ENCODE measurements at places on chromosomes 7 and 10.
A peak's percentile ranks its signal among the peaks of the same experiment; 100 is the strongest.

- peak; percentile 30 for DNase-seq
Measured at GRCh38 chr10:110007161-110007700, 553 bp upstream of the ADD3 start.

GRCh38 chr10:129771991-129772431, 192.1 kb downstream of the EBF3 start:
- DNase-seq = no peak

DNA sequence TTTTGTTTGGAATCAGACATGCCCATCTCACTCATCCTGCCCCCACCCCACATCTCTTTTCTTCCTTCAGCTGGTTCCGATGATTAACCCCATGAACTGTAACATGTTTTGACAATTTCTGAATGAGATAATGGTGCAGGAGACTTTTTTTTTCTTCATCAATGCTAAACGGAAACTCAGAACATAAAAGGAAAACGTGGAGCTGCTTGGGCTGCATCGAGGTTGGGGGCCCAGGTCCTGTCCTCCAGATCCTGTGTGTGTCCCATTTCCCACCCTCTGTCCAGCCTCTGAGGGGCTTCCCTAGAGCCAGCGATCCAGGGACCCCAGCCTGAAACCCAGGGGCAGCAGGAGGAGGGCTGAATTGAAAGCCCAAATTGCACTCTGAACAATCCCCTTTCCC, 263.8 kb upstream of the GRB10 start:
- DNase-seq = no peak

DNA sequence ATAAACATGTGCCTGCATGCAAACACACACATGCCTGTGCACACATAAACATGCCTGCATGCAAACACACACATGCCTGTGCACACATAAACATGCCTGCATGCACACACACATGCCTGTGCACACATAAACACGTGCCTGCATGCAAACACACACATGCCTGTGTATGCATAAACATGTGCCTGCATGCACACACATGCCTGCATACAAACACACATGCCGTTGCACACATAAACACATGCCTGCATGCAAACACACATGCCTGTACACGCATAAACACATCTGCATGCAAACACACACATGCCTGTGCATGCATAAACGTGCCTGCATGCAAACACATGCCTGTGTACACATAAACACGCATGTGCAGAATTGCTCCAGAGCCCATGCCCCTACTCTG, 22.4 kb downstream of the NKX6-2 start:
- DNase-seq = no peak

GRCh38 chr7:121204537-121204936, 124.3 kb upstream of the WNT16 start:
- peak; percentile 25 for DNase-seq

DNA sequence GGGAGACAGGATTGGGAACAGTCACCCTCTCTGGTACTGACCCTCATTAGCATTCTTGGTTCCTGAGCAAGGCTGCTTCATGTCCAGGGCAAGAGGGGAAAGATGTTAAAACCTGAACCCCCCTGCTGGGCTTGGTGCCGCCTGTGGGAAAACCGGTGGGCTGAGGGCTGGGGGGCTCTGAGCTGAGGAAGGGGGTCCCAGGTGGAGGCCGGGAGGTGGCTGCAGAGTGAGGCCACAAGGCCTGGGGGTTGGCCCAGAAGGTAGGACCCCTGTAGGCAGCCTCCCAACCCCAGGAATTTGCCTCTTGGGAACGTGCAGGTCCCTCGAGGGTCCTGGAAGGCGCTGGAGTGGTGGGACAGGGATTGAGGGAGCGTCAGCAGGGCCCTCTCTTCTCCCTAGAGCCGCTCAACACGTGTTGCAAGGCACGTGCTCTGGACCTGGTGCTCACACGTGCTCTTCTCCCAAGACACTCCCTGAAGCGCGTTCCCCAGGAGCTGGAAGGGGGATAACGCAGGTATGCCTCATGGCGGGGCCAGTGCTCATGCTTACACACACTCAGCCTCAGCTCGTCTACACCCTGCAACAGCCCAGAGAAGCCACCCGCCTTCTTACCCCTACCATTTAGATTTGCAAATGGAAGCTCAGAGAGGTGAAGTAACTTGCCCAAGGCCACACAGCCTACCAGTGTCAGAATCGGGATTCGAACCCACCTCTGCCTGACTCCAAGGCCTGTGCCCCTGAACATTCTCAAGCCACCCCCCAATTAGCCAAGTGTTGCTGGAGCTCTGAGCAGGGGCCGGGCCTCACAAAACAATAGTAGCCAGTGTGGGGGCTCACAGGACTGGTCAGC, 64.4 kb downstream of the LHPP start:
- no peak for DNase-seq

GRCh38 chr7:74031403-74032190, 3.6 kb downstream of the ELN start:
- DNase-seq = no peak

GRCh38 chr7:91067242-91067641, 197.0 kb upstream of the FZD1 start:
- DNase-seq = no peak

DNA sequence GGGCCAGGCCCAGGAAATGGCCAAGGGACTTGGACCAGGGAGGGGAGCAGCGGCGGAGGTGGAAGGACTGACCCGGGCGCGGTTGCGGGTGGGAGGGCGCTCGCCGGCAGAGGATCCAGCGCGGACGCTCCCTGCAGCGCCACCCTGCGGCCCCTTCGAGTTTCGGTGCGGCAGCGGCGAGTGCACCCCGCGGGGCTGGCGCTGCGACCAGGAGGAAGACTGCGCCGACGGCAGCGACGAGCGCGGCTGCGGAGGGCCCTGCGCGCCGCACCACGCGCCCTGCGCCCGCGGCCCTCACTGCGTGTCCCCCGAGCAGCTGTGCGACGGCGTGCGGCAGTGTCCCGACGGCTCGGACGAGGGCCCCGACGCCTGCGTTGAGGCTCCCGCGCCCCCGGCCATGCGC, 16.8 kb upstream of the ZNF467 start:
- DNase-seq = no peak

DNA sequence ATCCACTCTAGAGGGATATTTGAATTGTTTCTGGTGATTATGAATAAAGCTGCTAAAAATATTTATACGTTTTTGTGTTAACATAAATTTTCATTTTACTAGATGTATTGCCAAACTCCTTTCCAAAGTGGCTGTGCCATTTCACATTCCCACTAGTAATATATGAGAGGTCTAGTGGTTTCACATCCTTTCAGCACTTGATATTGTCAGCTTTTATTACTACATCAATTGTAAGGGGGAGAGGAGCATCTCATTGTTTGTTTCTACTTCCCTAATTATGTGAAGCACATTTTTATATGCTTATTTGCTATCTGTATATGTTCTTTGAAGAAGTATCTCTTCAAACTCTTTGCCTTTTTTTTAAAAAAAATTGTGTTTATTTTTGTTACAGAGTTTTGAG, 184.5 kb downstream of the ADK start:
- peak; percentile 12 for DNase-seq

- DNase-seq = no peak
Measured at GRCh38 chr10:48772059-48772458, 87.4 kb downstream of the WDFY4 start.

DNA sequence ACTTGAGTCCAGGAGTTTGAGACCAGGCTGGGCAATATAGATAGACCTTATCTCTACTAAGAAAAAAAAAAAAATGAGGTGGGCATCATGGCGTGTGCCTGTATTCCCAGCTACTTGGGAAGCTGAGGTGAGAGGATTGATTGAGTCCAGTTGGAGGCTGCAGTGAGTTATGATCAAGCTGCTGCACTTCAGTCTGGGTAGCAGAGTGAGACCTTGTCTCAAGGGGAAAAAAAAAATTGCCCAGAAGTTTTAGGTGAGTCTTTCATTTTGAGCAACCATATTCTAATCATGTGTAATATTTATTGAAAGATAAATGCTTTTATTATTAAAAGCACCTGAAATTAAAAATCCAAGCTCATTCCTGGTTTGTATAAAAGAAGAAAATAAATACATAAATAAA, 13.1 kb downstream of the INPP5F start:
- no peak for DNase-seq

- DNase-seq = no peak
Measured at GRCh38 chr10:18109341-18109870, 30.8 kb upstream of the CACNB2 start.

DNA sequence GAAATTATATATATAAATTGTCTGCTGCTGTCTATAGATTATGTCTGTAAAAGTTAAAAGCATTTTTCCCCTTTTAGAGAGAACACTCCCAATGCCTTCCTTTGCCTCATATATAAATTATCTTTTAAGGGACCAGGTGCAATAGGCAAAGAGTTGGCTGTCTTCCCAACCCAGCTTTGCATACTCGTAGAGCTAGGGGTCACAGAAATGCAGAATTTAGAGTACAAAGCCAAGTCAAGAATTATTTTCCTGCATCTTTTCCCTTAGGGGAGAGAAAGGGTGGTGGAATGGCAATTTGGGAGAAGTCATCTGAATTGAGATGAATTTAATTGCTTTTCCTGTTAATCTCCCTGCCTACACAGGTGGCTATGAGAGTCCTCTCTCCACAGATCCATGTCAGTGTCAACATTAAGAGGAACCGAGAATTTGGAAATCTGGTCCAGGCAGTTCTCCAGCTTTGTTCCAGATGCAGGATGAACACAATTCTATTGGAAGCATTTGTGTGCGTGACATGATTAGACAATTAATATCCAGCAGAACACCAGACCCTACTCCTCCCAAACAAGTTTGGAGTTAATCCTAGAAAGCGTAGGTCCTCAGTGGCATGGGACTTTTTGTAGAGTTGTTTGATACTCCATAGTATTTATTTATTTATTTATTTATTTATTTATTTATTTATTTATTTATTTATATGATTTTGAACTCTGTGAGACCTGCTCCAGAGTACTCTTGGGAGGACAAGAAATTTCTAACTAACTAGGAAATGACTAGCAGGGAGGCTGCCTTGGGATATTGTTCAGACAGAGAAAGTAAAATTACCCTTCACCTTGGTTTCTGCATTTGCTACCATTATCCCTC, 80.3 kb upstream of the SKAP2 start:
- peak; percentile 8 for DNase-seq

- DNase-seq = peak; percentile 99
Measured at GRCh38 chr7:147412782-147413556, 1177.6 kb upstream of the C7orf33 start.

DNA sequence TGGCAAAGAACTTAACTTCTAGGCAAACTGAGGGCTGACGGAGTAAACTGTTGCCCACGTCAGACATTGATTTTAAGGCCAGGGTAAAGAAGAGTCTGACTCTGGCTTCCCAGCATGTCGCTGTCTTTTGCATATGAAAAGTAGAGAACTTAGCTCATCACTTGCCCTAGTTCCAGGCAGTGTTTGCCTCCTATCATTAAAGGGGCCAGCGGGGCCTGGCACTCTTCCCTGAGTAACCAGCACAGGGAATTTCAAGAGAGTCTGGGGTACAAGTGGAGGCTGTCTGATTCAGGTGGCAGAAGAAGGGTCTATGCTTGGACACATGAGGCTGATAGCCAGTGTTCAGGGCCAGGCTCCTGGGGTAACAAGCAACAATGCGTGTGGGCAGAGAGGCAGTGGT, 4.8 kb downstream of the DENND2A start:
- no peak for DNase-seq

- peak; percentile 87 for DNase-seq
Measured at GRCh38 chr7:66099551-66100407, 14.9 kb upstream of the CRCP start.

DNA sequence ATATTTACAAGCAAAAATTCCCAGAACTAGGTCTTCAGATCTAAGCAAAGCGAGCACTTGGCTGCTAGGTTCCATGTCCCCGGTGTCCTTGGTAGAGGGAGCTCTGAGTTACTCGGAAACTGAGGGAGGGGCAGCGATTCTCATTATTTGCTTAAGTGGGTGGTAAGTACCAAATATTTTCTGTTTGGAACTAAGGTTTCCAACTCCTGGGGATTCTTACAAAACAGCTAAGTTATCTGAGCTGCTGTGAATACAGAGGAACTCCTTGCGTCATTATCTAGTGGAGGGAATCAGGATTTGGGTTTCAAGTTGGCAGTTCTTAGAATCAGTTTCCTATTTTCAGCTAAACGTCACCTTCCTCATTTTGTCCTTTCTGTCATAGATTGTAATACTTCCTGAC, 76.8 kb upstream of the IKZF1 start:
- no peak for DNase-seq

DNA sequence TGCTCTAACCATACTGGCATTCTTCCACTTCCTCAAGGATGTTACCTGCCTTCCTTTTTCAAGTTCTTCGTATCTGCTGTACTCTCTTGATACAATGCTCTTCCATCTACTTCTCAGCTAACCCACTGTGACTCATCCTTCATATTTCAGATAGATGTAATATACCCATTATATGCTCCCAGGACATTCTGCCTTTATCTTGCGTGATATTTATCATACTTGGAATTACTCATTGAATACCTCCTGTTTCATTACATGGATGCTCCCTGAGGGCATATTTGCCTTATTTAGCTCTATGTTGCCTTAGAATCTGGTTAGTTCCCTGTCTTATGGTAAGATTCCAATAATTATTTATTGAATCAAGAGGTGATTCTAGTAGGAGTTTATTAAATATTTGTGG, 706.4 kb downstream of the SORCS3 start:
- no peak for DNase-seq

DNA sequence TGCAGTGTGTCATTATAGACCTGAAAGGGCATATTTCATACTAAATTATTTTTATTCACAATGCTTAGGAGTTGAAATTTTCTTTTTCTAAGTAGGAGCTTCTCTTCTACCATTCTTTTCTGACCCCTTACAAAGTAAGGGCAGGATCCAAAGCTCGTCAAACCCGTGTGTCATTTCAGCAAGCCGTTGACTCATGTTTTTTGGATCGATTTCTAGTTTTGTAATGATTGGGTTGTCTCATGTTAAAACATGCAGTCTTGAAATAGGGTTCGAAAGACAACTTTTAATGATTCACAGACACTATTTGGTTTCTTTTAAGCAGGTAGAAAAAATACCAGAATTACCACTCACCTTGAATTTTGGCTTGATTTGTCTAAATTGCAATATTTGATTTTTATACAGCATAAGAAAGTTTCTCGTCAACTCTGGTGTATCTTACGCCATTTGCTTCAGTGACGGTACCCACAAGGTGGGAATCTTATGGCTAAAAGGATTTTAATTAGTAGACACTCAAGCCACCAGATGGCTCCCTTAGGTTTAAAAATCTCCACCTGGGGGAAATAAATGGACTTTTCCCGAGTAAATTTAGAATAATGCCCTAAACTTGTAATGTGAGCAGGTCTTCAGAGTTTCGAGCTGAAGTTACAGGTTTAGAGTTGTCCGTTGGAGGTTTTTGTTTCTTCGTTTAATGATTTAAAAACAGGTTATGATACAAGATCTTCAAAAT, 283.4 kb downstream of the CCDC3 start:
- no peak for DNase-seq

Data from AG10803 (cell line).